Esophagus muscularis mucosa (tissue), 4 donors: ENCODE measurements at places on chromosomes 11 and 22. TPM values are rescaled to one million over a fixed set of nuclear protein-coding genes. Genes with fewer than 3 reads are reported as not detected.

DNA sequence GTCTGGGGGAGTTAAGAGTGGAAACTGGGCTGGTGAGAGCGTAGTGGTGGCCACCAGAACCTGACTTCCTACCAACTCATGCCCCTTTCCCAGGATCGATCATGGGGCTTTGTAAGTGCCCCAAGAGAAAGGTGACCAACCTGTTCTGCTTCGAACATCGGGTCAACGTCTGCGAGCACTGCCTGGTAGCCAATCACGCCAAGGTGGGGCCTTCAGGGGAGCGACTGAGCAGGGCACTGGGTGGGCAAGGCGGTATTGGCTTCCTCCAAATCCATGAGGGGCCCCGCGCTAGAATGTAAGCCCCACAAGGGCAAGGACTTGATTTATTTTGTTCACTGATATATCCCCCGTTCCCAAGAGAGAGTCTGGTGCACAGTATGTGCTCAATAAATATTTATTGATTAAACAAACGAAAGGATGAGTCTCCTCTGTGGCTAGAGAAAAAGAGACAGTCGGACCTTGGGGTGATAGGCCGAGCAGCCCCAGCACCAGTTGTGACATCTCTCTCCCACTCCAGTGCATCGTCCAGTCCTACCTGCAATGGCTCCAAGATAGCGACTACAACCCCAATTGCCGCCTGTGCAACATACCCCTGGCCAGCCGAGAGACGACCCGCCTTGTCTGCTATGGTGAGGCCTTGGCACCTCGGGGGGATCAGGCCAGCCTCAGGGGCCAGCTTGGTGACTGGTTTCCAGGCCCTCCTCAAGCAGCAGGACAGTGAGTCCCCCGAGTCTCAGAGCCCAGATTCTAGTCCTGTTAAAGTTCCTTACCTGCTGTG lies 765 bp downstream of the ZFPL1 start:
- no peaks in the 10 kb centered on the region for H3K27me3 ChIP-seq
- no peak for DNase-seq
- peaks cover 22% of the 10 kb centered on the region for H3K36me3 ChIP-seq

- no peaks in the 10 kb centered on the region for H3K4me1 ChIP-seq
- H3K27me3 ChIP-seq, result no peaks in the 10 kb centered on the region
- no peak overlapping the region for H3K27ac ChIP-seq
- DNase-seq, result no peak
- no peak overlapping the region for H3K4me3 ChIP-seq
- H3K36me3 ChIP-seq, result no peaks in the 10 kb centered on the region
These were observed 50.6 kb upstream of the PAK1 start for GRCh38 chr11:77524539-77524938.

DNA sequence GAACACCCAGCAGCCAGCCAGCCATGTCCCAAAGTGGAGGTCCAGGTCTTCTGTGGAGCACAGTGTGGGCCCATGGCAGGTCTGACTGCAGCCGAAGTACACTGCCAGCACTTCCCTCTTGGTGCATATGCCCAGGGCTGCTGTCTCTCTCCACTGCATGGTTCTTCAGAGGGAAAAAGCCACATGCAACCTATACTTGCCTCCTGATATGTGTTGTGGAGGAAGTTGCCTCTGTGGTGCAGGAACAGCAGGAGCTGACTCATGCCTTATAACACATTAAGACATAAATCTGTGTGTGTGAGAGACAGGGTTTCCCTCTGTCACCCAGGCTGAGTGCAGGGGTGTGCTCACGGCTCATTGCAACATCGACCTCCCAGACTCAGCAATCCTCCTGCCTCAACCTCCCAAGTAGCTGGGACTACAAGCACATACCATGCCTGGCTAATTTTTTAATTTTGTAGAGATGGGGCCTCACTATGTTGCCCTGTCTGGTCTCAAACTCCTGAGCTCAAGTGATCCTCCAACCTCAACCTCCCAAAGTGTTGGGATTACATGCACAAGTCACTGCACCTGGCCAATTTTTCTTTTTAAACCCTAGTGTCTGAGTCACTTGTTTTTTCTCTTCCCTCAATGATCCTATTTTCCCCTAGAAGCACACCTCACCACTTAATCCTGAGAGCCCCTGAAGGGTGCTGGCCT lies 98.8 kb downstream of the MPPED2 start:
- no peak overlapping the region for H3K4me3 ChIP-seq
- H3K4me1 ChIP-seq, result peaks cover 39% of the 10 kb centered on the region
- H3K27ac ChIP-seq, result peak overlapping the region; percentile 63

DNA sequence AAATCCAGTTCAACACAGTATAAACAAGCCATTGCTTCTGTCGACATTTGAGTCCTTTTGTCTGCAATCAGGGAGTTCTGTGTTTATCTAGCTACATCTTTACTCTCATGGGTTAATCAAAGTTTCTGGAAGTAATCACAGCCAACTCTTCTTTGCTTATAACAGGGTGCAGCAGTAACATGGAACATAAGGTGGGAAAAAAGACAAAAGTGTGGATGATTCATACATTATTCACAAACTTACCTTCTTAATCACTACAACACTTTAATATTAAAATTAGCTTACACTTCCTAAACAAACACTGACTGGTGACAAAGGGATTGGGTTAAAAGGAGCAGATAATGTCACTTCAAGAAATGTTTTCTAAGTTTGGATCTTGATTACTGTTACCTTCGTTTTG lies 44.7 kb downstream of the SNX19 start:
- DNase-seq, result no peak
- no peak overlapping the region for H3K27ac ChIP-seq
- H3K4me1 ChIP-seq, result peaks cover 25% of the 10 kb centered on the region

- no peaks in the 10 kb centered on the region for H3K36me3 ChIP-seq
- H3K27me3 ChIP-seq, result peaks cover 89% of the 10 kb centered on the region
- peaks cover 28% of the 10 kb centered on the region for H3K4me1 ChIP-seq
- no peak overlapping the region for H3K4me3 ChIP-seq
These were observed 2.6 kb downstream of the OVOL1 start for GRCh38 chr11:65789230-65790103.

- H3K27ac ChIP-seq, result peak overlapping the region; percentile 75
- no peaks in the 10 kb centered on the region for H3K27me3 ChIP-seq
- H3K4me3 ChIP-seq, result no peak overlapping the region
- peaks cover 8% of the 10 kb centered on the region for H3K36me3 ChIP-seq
- DNase-seq, result peak; percentile 88
- peaks cover 85% of the 10 kb centered on the region for H3K4me1 ChIP-seq
These were observed 36.4 kb downstream of the DKK3 start for GRCh38 chr11:11971906-11972547.

ARHGAP20 gene
- total RNA-seq, result 5.1 TPM

MS4A15 gene
- total RNA-seq, result not detected

KRTAP5-1 gene
- total RNA-seq, result not detected

SCGB1A1 gene
- total RNA-seq, result 3.0 TPM
